ENCODE measurements at places on chromosomes 13 and 19.

DNA sequence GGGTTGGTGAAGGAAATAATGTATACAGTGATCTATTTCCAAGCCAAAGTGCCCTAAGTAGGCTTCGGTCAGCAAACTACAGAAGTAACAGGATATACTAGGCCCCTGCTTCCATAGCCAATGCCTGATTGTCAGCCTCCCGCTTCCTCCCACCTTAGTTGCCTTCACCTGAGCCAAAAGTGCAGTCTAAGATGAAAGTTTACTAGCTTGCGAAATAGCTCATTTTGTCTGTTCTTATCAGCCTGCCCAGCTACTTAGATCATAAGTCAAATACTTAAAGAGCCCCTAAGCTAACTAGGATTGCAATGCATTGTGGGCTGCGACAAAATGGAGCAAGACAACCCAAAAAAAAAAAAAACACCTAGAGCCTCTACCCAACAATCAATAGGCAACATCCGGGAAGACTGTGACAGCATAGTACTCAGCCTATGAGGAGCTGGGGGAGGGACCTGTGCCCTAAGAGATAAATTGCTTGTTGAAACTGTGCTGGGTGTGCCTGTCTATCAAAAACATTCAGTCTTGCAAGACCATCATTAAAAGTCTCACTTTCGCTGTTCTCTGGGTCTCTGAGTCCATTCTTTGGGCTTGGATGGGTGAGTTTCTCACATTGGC, 454.7 kb upstream of the TSHZ3 start:
- DNase-seq = no peak

DNA sequence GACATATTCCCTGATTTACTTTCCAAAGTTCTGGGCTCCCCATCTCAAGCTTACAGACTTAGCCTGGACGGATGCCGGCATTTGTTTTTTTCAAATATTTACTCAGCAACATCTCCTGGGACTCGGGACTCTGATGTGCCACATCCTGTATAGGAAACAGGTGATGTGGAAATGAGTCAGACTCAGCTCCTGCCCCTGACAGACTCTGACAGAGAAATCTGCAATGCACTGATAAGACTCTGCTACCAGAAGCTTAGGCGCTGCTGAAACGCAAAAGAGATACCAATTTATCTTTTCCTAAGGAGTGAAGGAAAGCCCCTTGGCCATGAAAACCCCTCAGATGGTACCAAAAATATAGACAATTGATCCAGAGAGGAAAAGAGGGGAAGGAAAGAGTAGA, 16.2 kb downstream of the LAIR2 start:
- DNase-seq = peak; percentile 96

- no peak for DNase-seq
Measured at GRCh38 chr13:109611912-109612691, 174.3 kb downstream of the IRS2 start.

- peak; percentile 83 for DNase-seq
Measured at GRCh38 chr13:46614582-46614981, 61.6 kb downstream of the LRCH1 start.

- no peak for DNase-seq
Measured at GRCh38 chr13:54357284-54357933, 1328.8 kb downstream of the OLFM4 start.

DNA sequence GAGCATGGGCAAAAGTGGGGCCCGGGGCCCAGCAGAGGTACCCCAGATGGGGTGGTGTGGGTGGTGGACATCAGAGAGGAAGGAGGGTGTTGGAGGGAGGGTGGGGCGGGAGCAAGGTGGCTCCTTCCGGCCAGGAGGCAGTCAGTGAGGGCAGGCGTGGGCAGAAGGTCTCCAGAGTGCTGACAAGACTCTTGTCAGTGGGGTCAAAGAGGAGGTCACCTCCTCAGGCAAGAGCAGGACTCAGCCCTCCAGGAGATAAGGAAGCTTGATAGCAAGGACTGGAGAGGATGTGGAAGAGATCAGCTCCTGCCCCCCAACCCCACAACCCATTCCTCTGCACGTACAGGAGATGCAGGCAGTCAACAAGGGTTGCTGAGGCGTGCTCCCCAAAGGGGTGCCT, 9.8 kb downstream of the GJA3 start:
- no peak for DNase-seq

DNA sequence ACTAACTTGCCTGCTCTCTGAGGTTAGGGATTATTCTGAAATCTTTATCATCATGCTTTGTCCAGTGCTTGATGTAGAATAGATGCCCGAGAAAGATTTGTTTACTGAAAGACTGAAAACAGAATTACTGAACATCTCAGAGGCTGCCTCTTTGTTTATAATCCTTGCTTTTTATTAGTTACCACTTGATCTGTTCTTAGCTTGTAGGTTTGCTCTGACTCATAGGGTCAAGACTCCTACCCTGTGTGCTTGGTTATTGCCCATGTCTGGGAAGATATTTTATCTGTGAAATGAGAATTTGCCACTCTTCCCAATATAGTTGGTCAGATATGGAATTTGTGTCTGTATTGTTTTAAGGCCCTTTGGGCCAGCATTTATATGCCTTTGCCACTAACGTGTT, 675.3 kb downstream of the DIAPH3 start:
- DNase-seq = no peak

- no peak for DNase-seq
Measured at GRCh38 chr13:79681069-79681468, 200.1 kb downstream of the NDFIP2 start.

DNA sequence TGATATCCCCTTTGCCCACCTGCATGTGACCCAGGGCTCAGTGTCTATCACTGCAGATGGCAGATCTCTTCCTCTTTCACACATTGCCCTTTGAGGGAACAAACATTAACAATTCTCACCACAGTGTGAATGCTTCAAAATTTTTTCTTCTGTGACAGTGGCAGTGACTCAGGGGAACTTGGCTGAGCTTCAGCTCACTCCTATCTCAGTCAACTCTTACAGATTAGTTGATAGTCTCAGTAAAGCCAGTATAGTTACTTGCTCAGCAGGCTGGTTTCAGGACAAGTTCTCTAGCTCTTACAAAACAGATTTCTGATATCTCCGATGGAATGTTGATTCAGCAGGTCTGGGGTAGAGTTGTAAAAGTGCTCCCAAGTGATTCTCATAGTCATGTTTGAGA, 166.9 kb downstream of the DLEU7 start:
- DNase-seq = peak; percentile 22

GRCh38 chr13:58587183-58587582, 955.6 kb downstream of the PCDH17 start:
- DNase-seq = no peak

DNA sequence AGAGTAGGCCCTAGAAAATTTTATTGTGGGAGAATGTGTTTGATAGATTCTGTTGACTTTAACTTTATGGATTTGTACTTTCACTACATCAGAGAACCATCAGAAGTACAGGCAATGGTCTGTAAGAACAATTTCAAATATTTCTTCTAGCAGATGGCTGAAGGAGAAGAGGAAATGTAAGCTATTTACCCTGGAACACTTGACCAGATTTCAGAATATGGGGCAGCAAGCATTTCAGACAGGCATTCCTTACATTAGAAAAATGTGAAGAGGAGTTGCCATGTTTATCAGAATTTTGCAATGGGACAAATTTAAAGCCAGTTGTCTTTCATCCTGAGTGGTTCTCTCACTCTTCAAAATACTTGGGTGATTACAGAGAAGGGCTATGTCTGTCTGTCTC, 7.5 kb downstream of the FRY start:
- DNase-seq = no peak

DNA sequence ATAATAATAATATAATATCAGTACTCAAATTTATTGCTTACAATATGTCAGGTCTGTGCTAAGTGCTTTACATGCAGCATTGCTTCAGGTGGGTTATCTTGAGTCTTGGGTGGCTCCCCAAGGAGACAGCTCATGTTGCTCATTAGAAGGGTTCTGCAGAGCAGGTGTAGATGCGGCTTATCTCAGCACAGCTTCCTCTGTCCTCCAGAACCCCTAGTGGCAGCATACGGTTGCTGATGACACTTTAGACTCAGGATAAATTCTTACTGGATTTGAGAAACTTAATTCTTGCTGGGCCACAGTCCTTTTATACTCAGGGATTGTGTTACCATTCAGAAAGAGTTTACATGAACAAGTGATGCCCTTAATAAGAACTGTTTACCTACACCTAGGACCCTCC, 8.9 kb downstream of the COG3 start:
- no peak for DNase-seq

DNA sequence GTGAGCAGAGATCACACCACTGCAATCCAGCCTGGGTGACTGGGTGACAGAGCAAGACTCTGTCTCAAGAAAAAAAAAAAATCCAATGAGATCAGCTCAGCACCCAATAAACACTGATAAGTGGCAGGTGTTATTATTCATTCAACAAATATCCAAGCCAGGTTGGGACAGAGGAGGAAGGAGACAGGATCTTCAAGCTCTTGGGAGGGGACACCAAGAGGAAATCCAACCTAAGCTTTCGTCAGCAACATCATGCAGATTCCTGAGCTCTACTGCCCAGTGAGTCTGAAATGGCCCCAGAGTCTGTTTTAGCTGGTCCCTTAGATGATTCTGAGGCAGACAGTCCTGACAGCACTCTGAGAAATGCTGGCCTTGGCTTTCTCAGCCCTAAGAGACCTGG, 7.7 kb downstream of the RFX1 start:
- no peak for DNase-seq

- no peak for DNase-seq
Measured at GRCh38 chr13:100790405-100790804, 115.8 kb upstream of the TMTC4 start.

GRCh38 chr13:63481334-63481733, 2065.7 kb upstream of the PCDH20 start:
- no peak for DNase-seq

GRCh38 chr13:40231751-40232150, 434.7 kb downstream of the FOXO1 start:
- no peak for DNase-seq

- DNase-seq = no peak
Measured at GRCh38 chr13:66859078-66859477, 371.1 kb downstream of the PCDH9 start.

- no peak for DNase-seq
Measured at GRCh38 chr13:94586371-94586770, 9.6 kb downstream of the TGDS start.

DNA sequence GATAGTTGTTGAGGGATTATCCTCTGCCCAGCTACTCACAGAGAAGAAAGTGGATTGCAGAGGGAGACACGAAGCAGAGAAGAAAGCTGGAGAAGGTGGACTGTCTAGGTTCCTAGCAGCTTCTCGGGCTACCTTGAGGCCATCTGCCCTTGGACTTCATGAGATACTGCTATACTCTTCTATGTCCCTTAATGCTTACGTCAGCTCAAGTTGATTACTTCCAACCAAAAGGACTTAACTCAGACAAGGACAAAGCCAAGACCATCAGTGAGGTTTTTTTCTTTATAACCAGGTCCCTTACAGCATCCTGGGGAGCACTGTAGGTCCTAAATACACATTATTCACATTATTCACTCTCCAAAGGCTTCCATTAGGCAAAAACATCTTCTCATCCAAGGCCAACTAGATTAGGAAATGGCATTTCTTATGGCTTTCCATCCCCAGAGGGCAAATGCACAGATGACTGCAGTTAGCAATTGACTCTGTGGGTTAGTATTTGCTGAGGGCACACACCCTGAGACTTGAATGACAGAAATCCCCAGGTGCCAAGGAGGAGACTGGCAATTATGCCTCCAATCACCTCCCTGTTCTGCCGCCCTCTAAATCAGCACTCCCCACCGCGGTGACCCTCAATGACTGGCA, 4.1 kb upstream of the UBE2L5 start:
- DNase-seq = no peak

All from kidney capillary endothelial cell (primary cell).